D721Med (cell line): ENCODE measurements at places on chromosomes 12 and 14.

DNA sequence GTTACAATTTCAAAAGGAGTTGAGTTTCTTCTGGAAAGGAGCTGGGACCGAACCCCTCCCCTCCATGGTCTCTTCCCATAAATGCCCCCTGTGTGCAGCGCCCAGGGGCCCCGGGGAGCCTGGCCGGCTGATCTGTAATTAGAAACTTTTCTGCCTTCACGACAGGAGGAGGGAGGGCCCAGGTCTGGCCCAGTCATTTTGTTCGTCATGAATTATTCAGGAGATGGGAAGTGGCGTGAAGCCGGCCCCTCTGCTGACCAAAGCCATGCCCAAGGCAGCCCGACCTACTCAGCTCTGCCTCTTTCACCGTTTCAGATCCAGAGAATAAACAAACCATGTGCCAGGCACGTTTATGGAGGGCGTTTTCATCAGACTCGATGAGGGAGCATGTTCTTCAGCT lies 33.3 kb upstream of the MSI1 start:
- DNase-seq: no peak

DNA sequence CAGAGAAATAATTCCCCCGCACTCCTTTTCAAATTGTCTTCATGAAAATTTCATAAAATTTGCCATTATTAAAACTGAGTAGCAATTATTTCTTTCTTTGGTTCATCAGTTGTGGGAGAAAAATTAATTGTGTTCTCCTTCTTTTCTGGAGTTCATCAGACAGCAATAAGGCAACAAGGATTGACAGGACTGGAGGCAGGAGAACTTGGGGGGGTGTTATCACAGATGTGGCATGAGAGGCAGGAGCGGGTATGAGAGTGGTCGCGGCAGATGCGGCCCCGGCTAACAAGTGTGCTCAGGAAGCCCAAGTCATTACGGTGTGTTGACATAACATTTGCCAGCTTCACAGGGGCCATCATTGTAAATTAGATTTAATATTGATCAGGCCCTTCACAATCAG lies 306.6 kb upstream of the TMPO start:
- DNase-seq: no peak

DNA sequence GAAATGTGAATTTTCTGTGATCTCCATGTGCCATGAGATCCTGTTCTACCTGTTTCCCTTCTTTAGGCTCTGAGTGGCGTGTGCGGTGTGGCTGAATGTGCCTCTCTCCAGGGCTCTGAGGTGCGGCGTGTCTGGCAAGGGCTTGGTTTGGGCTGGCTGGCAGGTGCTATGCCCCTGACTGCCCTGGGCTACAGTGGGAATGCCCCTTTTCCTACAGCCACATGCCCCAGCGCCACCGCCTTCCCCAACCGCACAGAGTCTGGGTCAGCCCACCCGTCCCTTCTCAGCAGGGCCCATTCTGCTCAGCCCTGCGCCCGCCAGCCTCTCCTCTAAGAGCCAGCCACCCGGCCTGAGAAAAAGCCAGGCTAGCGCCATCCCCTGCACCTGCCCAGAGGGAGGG lies 24.7 kb downstream of the BTBD6 start:
- DNase-seq: no peak

- DNase-seq: no peak
Observed at GRCh38 chr14:24630872-24631477, 3.0 kb downstream of the GZMB start.

DNA sequence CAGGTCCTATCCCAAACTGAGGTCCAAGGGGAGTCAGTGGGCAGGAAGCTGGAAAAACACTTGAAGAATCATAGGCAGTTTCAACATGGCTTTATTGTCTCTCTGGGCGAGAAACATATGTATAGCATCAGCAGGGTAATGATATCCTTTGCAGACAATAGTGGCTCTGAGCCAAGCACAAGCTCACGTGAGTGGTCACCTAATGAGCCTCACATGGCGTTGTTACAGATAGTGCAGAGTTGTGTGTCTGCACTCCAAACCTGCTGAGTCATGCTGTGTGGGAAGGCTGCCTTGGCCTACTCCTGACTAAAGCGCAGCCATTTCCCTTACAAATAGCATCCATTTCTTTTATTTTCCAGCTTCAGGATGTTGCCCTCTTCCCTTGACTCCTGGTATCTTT lies 105.2 kb upstream of the SYT1 start:
- DNase-seq: no peak

DNA sequence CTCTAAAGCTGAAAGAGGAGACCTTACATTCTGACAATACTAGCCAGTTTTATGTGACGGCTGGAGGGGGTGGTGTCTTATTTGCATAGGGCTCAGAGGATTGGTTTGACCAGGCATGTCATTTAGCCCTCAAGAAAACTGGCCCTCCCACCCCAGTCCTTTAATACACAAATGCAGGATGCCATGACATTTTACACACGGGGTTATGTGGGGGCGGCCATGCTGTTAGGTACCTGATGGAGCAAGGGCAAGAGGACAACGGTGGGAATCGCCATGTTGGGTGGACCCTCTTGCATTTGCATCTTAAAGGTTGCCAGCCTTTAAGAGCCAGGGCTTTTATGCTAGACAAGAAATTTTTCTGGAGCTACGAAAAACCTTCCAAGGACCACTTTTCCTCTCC lies 23.3 kb downstream of the MDM2 start:
- no peak for DNase-seq

DNA sequence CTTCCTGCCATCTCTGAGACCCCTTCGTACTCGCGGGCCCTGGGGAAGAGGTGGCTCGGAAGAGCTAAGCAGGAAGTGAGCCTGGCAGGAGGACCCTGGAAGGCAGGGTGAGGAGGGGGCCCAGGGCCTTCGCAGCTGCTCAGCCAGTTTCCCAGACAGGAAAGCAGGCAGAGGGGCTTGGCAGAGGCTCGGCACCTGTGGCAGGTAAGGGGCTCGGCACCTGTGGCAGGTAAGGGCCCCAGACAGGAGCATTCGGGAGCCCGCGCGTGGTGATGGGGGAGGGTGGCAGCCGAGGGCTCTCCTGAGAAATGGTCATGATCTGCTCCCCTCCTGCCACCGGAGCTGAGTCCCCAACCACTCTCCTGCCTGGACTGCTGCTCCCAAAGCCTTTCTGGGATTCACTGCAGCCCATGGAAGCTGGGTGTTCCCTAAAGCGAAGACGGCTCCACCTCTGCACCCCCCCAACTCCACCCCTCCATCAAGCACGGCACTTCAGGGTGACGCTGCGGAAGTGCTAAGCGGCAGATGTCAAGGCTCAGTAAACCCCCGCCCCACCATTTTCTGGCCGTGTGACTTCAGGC lies 63.2 kb downstream of the PRIMA1 start:
- DNase-seq: no peak

- no peak for DNase-seq
Observed at GRCh38 chr14:103087343-103087835, 3.4 kb downstream of the LBHD2 start.
